Aorta (tissue), 5 donors: ENCODE measurements at places on chromosomes 3 and 15. TPM values are rescaled to one million over a fixed set of nuclear protein-coding genes. Genes with fewer than 3 reads are reported as not detected.

DNA sequence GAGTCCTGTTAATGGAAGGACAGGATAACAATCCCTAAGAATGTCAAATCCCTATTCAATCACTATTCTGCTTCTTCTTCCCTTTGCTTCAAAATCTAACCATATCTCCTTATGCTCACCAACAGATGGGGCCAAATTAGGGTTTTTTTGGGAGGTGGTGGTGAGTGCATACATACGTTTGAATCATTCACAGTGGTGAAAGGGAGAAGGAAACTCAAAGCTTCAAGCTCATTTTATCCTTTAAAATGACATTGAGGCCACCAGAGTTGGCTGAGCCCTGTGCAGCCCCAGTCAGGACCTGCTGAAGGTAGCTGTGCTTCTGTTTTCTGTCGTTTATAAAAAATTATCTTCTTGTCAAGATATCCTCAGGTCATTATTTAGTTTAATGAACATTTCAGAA lies 607.5 kb upstream of the AGTR1 start:
- no peaks in the 10 kb centered on the region for H3K4me1 ChIP-seq
- H3K4me3 ChIP-seq = no peak overlapping the region
- DNase-seq = no peak
- H3K27ac ChIP-seq = no peak overlapping the region
- H3K36me3 ChIP-seq = no peaks in the 10 kb centered on the region
- no peaks in the 10 kb centered on the region for H3K27me3 ChIP-seq

GRCh38 chr3:69986419-69986818 lies 13.1 kb upstream of the SAMMSON start:
- no peak overlapping the region for H3K27ac ChIP-seq
- no peaks in the 10 kb centered on the region for H3K27me3 ChIP-seq
- H3K4me1 ChIP-seq = no peaks in the 10 kb centered on the region

Gene HSPBAP1
- total RNA-seq = 8.5 TPM

DNA sequence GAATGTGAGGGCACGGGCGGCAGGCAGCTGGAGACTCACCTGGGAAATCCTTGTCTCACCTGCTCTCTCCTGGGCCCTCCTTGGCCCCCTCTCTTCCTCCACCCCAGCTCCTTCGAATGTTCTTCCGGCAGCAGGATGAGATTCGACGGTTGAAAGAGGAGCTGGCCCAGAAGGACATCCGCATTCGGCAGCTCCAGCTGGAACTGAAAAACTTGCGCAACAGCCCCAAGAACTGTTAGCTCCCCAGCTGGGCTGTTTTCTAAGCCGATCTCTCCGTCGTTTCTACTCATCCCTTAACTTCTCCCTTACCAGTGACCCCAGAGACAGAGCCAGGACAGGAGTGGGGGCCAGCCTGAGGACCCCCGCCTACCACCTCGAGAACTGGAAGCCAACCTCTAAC lies 95.0 kb downstream of the ANP32A start:
- no peak for DNase-seq
- no peak overlapping the region for H3K4me3 ChIP-seq
- H3K4me1 ChIP-seq = no peaks in the 10 kb centered on the region
- no peak overlapping the region for H3K27ac ChIP-seq

GRCh38 chr3:186151077-186151971 lies 42.4 kb upstream of the ETV5 start:
- H3K36me3 ChIP-seq = peaks cover 4% of the 10 kb centered on the region
- H3K27ac ChIP-seq = no peak overlapping the region
- H3K4me1 ChIP-seq = no peaks in the 10 kb centered on the region
- DNase-seq = no peak
- H3K27me3 ChIP-seq = no peaks in the 10 kb centered on the region

GRCh38 chr15:65081758-65082157 lies 5.2 kb downstream of the KBTBD13 start:
- H3K4me3 ChIP-seq = no peak overlapping the region
- no peak for DNase-seq
- no peaks in the 10 kb centered on the region for H3K27me3 ChIP-seq
- H3K4me1 ChIP-seq = peaks cover 5% of the 10 kb centered on the region

DNA sequence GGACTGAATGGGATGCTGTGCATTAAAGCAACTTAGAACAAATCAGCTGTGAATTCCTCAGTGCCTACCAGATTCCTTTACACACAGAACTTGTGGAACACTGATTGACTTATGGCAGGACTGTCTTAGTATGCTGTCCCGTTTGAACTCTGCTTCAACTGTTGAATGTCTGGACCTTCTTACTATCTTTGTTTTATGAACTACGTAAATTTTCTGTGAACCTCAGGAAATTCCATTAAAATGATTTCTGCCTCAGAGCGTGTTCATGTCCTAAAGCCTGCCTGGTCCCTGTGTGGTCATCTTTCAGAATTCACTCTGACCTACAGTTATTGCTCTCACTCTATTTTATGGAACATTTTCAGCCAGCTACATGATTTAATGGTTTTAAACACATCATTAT lies 29.4 kb upstream of the FBN1 start:
- no peak overlapping the region for H3K4me3 ChIP-seq
- H3K4me1 ChIP-seq = no peaks in the 10 kb centered on the region
- no peak for DNase-seq

DNA sequence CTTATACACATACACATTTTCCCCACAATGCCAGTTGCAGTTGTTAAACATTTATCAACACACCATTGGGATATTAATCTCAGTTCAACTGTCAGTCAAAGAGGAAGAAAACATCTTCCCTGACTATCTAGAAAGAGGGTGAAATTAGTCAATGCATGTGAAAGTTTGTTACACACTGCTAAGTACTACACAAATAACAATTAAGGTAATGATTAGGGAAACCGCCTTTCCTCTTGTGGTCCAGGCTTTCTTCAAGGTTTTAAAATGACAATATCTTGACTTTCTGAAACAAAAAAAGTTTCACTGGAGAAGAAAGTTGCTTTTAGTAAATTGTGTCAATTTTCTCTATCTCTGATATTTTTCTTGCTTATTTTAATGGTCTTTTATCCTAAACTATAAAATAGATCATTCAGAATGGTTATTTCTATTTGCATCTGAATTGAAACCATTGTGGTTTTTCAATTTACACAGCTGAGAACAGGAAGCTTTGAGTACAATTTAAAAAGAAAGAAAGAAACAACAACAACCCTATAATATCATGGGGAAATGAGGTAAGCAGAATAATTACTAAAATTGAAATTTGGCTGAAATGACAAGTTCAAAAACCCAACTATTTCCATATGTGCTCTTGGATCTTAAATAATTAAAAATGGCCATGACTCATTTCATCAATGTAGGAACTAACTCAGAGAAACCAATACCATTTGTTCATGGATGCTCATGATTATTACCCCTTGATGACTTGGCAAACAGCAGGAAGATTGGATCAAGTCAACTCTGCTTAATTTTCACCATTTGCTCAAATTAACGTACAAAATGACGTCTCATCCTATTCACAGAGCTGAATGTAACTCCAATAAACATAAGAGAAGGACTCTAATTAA lies 31.7 kb downstream of the GPR149 start:
- no peaks in the 10 kb centered on the region for H3K4me1 ChIP-seq
- H3K27me3 ChIP-seq = no peaks in the 10 kb centered on the region
- no peaks in the 10 kb centered on the region for H3K36me3 ChIP-seq
- DNase-seq = no peak
- H3K4me3 ChIP-seq = no peak overlapping the region

- no peaks in the 10 kb centered on the region for H3K36me3 ChIP-seq
- H3K4me1 ChIP-seq = no peaks in the 10 kb centered on the region
- H3K27ac ChIP-seq = no peak overlapping the region
- no peaks in the 10 kb centered on the region for H3K27me3 ChIP-seq
- no peak for DNase-seq
- H3K4me3 ChIP-seq = no peak overlapping the region
Measured at GRCh38 chr3:118636841-118637240, 397.8 kb downstream of the IGSF11 start.

- DNase-seq = peak; percentile 78
- H3K27ac ChIP-seq = no peak overlapping the region
- H3K4me3 ChIP-seq = no peak overlapping the region
Measured at GRCh38 chr3:72487078-72487765, 361.0 kb downstream of the SHQ1 start.

DNA sequence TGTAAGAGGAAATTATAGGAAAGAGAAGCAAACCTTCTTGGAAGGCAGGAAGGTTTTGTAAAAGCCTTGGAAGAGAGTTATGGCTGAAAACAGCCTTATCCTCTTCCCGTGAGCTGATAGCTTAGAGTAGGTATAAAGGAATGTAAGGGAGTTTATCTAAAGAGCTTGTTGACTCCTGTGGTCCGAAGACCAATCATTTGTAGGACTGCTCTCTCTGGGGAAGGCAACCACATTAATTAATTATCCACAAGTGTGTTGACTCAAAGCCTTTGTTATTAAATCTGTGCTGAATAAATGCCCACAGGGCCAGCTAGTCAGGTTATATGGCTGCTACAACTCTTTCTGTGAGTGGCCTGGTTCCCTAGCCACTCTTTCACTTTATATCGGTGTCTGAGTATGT lies 452.1 kb upstream of the RASGRP1 start:
- no peaks in the 10 kb centered on the region for H3K4me1 ChIP-seq
- DNase-seq = no peak
- no peaks in the 10 kb centered on the region for H3K36me3 ChIP-seq
- H3K27ac ChIP-seq = no peak overlapping the region
- H3K27me3 ChIP-seq = no peaks in the 10 kb centered on the region

- H3K27me3 ChIP-seq = no peaks in the 10 kb centered on the region
- no peaks in the 10 kb centered on the region for H3K36me3 ChIP-seq
- H3K4me3 ChIP-seq = no peak overlapping the region
- no peak for DNase-seq
Measured at GRCh38 chr3:71936681-71937080, 151.7 kb upstream of the PROK2 start.

- no peaks in the 10 kb centered on the region for H3K36me3 ChIP-seq
- no peaks in the 10 kb centered on the region for H3K27me3 ChIP-seq
- H3K4me1 ChIP-seq = no peaks in the 10 kb centered on the region
Measured at GRCh38 chr3:126389794-126390146, 4.9 kb upstream of the CFAP100 start.

DNA sequence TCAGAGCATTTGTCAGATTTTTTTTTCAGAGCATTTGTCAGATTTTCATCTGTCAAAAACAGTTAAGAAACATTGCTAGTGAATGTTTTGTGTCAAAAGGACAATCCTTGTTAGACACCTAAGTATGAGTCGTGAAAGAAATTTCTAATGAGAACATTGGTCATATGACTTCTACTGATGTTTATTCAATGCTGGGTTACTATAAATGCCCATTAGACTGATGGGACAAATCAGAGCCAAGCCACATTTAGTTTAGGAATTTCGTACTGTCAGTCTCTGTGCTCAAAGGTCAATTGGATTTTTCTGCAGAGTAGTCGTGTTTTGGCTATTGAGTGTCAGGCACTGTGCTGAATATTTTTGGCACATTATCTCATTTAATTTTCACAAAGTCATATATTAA lies 31.6 kb downstream of the TSC22D2 start:
- DNase-seq = no peak
- no peaks in the 10 kb centered on the region for H3K36me3 ChIP-seq
- no peaks in the 10 kb centered on the region for H3K27me3 ChIP-seq

DNA sequence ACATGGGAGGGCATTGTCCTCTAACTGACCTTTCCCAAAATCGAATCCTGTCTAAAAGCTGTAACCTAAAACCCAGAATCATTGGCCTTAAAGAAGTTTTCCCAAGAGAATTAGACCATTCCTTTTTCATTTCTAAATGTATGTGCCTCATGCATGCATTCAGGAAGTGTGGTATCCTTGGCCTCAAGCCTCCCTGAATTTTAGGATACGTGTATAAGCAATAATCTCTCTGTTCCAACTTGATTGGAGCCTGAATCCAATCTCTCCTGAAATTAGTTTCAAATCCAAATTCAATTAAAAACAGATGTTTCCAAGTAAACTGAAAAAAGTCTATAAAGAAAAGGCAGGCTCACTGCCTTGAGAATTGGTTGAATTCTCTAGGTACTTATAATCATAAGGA lies 86.0 kb upstream of the VEPH1 start:
- H3K27me3 ChIP-seq = no peaks in the 10 kb centered on the region
- no peaks in the 10 kb centered on the region for H3K36me3 ChIP-seq
- H3K4me3 ChIP-seq = no peak overlapping the region
- no peak for DNase-seq

Gene EPHB3
- 2.8 TPM for total RNA-seq

Gene XCR1
- total RNA-seq = 0.26 TPM

GRCh38 chr3:94734206-94734605 lies 671.3 kb downstream of the NSUN3 start:
- H3K4me3 ChIP-seq = no peak overlapping the region
- no peaks in the 10 kb centered on the region for H3K27me3 ChIP-seq
- no peaks in the 10 kb centered on the region for H3K4me1 ChIP-seq

DNA sequence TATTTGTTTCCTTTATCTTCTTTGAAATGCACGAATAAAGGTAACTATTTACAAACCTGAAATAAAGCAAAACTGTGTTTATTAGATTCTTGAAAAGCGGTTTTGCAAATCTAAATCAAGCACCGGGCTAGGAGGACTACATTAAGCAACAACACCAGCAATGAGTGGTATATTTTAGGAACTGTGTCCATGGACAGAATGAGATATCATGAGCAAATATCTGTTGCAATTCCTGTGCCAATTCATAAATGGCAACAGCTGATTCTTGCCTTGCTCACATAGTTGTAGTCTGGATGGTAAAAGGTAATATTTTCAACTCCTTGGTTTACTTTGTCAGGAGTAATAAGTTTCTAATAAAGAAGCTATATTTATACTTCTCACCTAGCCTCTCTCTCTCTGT lies 403.3 kb downstream of the LPP start:
- no peaks in the 10 kb centered on the region for H3K27me3 ChIP-seq
- no peak overlapping the region for H3K27ac ChIP-seq
- H3K4me1 ChIP-seq = peaks cover 10% of the 10 kb centered on the region
- no peak for DNase-seq

DNA sequence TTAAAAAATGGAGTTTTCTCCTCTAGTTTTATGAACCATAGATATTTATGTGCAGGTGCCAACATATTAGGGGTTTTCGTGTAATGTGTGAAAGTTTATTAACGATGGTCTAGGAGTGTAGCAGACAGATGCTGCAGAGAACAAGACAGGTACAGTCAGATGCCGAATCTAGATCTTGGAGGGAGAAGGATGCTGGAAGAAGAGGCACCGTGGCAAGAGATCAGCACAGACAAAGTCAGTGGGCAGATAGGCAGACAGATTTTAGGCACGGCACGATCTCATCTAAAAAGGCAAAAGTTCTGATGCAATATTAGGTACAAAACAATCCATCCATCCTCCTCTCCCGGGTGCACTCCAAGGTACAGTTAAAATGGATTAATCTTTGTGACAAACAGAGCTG lies 161.6 kb downstream of the TIGIT start:
- peaks cover 4% of the 10 kb centered on the region for H3K4me1 ChIP-seq
- H3K4me3 ChIP-seq = peak overlapping the region; percentile 99
- H3K36me3 ChIP-seq = no peaks in the 10 kb centered on the region
- H3K27me3 ChIP-seq = no peaks in the 10 kb centered on the region

GRCh38 chr15:35720019-35720418 lies 174.1 kb upstream of the DPH6 start:
- H3K27me3 ChIP-seq = no peaks in the 10 kb centered on the region
- no peaks in the 10 kb centered on the region for H3K36me3 ChIP-seq
- H3K4me3 ChIP-seq = no peak overlapping the region
- no peak for DNase-seq
- H3K4me1 ChIP-seq = no peaks in the 10 kb centered on the region
- no peak overlapping the region for H3K27ac ChIP-seq
